ENCODE measurements at places on chromosomes 1 and 21. TPM values are rescaled to one million over a fixed set of nuclear protein-coding genes. Genes with fewer than 3 reads are reported as not detected.

DNA sequence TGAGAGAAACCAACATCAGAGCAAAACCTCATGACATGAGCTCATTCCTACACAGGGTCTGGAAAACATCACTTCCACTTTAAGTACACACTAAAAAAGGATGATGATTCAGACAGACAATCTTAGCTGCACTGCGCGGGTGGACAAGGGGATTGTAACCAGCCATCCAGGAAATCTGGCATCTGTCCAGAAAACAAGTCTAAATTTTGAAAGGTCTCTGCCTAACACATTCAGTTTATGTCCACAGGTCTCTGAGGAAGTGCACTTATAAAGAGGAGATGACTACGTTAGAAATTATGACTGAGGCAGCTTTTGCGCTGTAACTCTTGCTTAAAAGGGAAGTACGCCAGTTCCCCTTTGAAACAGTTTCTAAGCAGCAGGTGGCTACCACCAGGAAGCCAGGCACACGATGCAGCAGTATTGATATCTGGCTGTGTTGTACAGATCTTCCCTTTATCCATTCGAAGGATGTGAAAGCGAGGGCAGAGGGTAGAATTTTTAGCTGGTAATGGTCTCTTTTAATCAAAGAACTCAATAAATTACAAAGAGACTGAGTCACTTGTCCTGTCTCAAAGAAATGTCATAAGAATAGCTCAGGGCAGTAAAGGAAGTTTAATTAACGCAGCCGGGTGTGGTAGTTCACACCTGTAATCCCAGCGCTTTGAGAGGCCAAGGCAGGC lies 128.0 kb downstream of the SETD4 start:
- peak; percentile 80 for DNase-seq

DNA sequence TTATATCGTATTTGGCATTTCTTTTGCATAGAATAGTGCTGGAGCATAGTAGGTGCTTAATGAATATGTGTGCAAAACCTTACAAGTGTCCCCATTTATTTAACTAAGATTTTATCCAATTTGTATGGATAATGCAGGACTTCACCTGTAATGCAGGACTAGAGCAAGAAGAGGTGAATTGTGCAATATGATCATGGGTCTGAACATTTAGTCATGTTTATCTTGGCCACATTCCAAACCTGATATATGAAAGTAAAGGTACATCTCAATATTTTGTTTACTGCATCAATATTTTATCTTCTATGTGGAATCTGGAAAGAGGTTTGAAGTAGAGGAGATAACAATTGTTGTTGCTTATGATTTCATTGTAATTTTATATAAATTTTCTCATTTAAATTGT lies 1626.7 kb upstream of the B3GALT2 start:
- DNase-seq: no peak

- no peak for DNase-seq
Measured at GRCh38 chr1:34009340-34009985, 145.6 kb downstream of the HMGB4 start.

DNA sequence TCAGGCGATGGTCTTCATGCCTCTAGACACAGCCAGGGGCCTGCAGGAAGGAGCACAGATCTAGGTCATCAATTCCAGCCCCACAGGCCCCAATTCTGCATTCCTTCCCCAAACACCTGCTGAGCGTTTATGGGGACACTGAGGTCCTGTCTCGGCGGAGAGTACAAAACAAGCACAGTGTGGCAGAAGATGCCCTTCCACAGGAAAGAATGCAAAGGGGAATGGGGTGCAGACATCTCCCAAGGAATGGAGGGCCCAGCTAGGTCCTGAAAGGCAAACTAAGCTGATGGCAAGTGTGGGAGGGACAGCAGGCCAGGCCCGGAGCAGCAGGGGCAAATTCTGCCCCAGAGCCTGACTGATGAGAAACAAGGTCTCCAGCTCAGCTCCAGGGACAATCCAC lies 3.5 kb upstream of the S100A8 start:
- no peak for DNase-seq

- DNase-seq: no peak
Measured at GRCh38 chr1:15259622-15260007, 12.6 kb downstream of the FHAD1 start.

- no peak for DNase-seq
Measured at GRCh38 chr21:34086887-34087306, 13.5 kb downstream of the MRPS6 start.

DNA sequence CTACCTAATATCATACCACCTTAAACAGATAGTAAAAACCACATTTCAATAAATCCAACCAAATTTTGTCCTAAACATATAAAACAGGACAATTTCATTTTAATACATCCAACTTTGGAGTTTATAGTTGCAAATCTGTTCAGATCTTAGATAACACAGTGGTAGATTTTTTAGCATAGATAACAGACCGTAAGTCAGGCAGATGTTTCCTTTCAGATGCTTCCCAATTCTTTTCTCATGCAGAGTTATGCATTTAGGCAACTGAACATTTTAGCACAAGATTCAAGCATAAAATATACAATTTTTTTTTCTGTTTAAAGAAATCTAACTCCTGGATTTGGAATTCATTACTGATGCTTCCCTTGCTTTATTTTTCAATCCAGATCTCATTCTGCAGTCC lies 156.5 kb upstream of the ZNHIT6 start:
- DNase-seq: no peak

GRCh38 chr1:9595156-9595967 lies 6.7 kb downstream of the TMEM201 start:
- DNase-seq: no peak

GRCh38 chr1:202302166-202302565 lies 39.6 kb downstream of the UBE2T start:
- no peak for DNase-seq

DNA sequence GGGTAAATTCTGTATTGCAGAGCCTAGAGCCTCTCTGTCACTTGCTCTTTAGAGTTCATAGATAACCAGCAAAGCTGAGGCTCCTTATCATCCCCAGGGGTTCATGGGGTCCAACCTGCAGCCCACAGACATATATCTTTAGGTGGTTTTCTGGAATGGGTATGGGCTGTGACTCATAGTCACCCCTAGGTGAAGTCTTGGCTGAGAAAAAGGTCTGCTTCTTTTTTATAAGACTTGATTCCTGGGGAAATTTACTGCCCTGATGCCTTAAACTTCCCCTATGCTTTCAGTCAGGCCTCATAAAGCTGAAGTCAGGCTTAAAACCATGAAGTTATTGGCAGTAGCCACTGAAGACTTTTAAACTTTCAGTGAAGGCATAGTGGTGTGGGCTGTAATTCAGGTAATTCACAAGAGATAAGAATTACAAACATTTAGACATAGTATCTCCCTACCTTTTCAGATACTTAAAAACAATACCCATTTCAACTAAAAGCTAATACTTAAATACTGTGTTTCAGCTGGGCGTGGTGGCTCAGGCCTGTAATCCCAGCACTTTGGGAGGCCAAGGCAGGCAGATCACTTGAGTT lies 46.8 kb downstream of the MACO1 start:
- DNase-seq: no peak

CEP85 gene
- 5.7 TPM for polyA plus RNA-seq

MRPL37 gene
- 16.6 TPM for polyA plus RNA-seq

SPRR2A gene
- polyA plus RNA-seq: not detected

KIF26B gene
- polyA plus RNA-seq: 3.4 TPM

OR10J5 gene
- polyA plus RNA-seq: not detected

Data from AG04450 (cell line).